ENCODE measurements at places on chromosomes 4 and X.

GRCh38 chr4:172787111-172787510 is 381.5 kb upstream of the GALNT7 start:
- DNase-seq, result peak; percentile 84

DNA sequence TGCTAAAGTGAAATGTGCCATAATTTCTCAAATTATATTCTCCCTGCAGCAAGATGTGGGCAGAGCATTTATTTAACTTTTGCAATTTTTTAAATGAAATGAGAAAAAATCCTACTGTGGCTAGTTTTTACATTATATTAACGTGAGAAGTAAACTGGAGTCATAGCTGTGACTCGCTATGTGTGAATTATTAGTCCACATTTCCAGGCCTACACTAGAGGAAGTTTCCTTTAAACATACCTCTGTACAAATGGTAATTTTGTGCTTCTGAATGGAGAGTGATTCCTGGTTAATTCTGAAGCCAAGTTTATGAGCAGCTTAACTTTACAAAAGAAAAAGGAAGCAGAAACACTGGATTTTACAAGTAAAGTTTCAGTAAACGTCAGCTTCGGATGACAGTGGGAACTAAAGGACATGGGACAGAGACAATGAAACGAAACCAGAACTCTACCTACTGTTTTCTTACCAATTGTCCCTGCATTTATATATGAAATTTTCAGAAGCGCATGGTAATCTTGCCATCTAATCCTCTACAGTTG is 72.4 kb downstream of the FBXO8 start:
- DNase-seq, result no peak

- DNase-seq, result no peak
Measured at GRCh38 chr4:119014658-119015057, 121.0 kb upstream of the MYOZ2 start.

- no peak for DNase-seq
Measured at GRCh38 chrX:106716004-106716403, 10.5 kb upstream of the RNF128 start.

DNA sequence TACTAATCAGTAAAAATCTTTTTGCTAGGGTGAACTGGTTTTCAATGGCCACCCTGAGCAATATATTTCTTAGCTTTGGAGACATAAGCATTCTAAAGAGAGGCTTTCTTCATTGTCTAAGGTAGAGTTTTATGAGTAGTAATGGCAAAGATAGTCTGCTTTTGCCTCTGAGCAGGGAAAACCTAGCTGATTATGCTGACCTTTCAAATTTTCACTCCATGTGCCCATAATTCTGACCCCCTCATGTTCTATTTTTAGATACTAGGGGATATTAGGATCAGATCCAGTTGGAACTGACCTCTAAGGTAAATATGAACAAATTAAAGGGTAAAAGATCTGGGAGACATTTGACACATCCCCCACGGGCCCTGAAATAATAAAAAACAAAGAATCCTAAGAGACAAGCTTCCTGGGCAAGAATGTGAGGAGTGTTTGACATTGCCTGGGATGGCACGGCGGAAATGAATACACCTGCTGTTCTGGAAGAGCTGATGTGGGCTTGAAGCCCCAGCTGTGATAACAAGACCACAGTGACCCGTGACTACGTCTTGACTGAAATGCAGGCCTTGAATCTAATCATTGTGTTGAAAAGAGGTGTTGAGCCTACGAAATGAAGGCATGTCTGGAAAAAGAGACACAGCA is 392.1 kb upstream of the FRG1 start:
- DNase-seq, result no peak

GRCh38 chrX:39903937-39904336 is 193.8 kb downstream of the BCOR start:
- no peak for DNase-seq

- no peak for DNase-seq
Measured at GRCh38 chrX:133749370-133749769, 236.0 kb downstream of the GPC3 start.

All from inflammatory macrophage treated with lipopolysaccharide for 1 hour (primary cell).